ENCODE measurements at places on chromosomes 1 and 21.

DNA sequence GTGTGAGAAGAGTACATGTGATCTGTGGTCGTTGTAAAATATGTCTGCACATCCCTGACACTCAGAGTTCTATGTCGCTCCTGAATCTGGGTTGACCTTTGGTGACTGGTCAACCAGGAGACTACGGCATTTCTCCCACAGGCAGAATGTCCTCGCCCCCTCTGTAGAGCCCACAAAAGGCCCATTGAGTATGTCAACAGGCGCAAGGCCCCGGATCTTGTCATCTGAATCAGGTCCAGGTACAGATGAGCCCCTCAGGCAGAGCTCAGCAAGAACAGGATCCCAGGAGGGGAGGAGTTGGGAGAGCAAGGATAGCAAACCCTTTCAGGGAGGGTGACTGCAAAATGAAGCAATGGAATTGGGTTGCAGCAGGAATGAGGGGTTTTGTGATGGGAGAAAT, 126.5 kb downstream of the MATN1 start:
- DNase-seq = no peak

DNA sequence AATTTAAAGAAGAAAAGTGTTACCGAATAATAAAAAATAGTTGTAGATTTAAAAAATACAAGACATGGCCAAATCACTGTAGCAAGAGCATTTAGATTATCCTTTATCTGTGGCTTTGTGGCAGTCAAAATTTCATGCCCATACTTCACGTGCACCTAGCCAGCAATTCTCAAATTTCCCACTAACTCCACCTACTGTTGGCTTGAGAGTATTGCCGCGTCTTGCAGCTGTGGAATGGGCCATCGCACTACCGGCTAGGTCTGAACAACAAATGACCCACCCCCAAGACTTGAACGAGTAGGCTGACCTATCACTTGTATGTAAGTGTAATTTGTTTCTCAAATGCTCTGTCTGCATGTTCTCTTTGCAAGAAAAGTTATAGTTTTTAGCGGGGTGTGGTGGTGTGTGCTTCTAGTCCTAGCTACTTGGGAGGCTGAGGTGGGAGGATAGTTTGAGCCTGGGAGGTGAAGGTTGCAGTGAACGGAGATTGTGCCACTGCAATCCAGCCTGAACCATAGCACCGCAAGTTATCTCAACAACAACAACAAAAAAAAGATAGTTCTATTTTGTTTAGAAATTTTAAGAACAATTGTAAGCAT, 4.1 kb downstream of the KRTAP13-4 start:
- DNase-seq = no peak

DNA sequence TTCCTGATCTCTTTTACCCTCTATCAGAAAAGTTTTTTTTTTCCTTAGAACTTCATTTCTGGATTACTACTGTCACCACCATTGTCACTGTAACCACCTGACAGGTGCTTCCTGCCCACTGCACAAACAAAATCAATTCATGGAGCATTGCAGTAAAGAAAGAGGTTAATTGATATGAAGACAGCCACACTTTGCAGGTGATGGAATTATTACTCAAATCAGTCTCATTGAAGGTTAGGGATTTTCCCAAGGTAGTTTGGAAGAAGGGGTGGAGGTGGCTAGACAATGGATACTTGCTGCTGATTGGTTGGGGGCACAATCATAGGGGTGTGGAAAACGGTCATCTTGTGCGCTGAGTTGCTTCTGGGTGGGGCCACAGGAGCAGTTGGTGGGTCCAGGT, 230.8 kb upstream of the CACYBP start:
- DNase-seq = no peak

GRCh38 chr21:35020902-35021301, 28.2 kb downstream of the RUNX1 start:
- no peak for DNase-seq

- DNase-seq = no peak
Observed at GRCh38 chr1:60596791-60597750, 485.3 kb upstream of the NFIA start.

DNA sequence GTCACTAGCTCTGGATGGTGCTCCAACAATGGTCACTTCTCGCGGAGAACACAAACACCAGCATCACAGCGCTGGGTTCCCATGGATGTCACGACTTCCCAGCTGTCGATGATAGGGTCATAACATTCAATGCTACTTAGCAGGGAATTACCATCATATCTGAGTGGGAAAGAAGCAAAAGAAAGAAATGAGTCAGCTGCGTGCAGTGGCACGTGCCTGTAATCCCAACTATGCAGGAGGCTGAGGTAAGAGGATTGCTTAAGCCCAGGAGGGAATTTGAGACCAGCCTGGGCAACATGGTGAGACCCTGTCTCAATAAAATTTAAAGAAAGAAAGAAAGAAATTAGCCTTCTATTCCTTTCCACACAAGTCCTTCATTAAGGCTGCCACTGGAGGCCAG, 3.6 kb upstream of the RABIF start:
- DNase-seq = no peak

DNA sequence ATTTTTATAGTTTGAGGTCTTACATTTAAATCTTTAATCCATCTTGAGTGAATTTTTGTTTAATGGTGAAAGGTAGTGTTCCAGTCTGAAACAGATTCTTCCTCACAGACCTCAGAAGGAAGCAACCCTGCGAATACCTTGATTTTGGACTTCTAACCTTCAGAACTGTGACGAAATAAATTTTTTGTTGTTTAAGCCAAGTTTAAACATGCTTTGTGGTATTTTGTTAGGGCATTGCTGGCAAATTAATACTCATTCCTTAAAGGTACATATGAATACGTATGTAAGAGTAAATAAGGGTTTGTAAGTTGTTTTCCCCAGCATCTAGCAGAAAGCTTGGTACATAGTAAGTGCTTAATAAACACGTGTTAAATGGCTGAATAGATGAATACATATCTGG, 100.3 kb downstream of the SEC16B start:
- DNase-seq = no peak

DNA sequence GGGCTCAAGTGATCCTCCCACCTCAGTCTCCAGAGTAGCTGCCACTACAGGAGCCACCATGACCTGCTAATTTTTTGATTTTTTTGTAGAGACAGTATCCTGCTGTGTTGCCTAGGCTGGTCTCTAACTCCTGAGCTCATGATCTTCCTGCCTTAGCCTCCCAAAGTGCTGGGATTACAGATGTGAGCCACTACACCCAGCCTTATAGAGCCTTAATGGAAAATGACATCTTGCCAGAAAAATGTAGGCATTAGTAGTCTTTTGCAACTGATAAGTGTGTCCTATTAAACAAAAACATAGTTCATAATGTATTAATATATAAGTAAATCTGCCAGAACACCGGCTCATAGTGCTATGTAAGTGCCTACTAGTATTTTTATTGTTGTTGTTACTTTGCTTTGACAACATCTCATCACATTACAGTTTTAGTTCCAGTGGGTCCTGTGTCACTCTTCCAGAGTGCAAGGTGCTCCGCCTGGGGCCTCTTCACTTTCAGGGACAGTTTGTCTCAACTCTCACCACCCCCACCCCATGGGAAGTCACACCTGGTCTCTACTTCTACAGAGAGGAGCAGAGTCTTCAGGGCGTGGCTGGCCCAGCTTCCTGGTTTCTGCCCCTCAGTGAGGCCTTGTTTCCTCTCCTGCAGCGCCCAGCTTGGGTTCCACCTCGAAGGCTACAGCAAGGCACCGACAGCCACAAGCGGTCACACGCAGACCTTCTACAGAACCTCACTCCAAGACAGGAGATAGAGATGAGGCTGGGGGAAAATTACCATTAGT, 30.1 kb downstream of the RHOU start:
- peak; percentile 73 for DNase-seq

DNA sequence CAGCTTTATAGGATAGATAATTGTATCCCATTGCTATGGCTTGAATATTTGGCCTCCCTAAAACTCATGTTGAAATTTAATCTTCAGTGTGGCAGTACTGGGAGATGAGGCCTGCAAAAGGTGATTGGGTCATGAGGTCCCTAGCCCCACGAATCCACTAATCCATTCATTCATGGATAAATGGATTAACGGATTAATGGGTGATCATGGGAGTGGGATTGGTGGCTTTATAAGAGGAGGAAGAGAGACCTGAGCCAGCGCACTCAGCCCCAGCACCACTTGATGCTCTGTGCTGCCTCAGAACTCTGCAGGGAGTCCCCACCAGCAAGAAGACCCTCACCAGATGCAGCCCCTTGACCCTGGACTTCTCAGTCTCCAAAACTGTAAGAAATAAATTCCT, 32.0 kb downstream of the S100A6 start:
- DNase-seq = no peak

DNA sequence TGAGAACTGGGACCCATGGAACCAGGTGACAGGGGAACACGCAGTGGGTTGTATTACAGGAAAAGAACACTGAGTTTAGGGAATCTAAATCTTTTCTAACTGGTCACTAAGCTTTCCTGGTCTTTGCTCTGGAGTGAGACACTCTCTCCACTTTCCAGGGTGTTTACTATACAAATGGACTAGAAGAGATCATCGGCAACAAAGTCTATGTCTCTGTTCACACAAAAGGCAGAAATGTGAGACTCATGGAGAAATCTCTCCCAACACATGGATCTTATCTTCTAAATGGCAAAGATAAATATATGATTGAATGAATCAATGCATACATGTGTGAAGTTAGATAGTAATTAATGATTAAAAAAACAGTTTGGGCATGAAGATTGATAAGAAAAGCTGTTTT, 101.6 kb upstream of the DPT start:
- no peak for DNase-seq

- no peak for DNase-seq
Observed at GRCh38 chr1:25541889-25542658, 1.3 kb upstream of the LDLRAP1 start.

DNA sequence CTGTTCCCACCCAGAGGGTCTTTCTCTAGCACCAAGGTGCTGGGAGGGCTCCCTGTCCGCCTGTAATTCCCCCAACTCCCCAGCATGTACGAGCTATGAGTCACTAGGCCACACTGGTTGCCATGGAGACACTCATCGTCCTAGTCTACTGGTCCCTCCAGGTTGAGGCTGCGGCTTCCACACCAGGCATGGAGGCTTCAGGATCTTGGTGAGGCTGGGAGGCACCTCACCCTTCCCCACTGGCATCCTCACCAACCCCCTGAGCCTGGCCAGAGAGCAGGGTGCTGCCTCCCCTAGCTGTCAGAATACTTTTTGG, 75.6 kb upstream of the KAZN start:
- DNase-seq = no peak

DNA sequence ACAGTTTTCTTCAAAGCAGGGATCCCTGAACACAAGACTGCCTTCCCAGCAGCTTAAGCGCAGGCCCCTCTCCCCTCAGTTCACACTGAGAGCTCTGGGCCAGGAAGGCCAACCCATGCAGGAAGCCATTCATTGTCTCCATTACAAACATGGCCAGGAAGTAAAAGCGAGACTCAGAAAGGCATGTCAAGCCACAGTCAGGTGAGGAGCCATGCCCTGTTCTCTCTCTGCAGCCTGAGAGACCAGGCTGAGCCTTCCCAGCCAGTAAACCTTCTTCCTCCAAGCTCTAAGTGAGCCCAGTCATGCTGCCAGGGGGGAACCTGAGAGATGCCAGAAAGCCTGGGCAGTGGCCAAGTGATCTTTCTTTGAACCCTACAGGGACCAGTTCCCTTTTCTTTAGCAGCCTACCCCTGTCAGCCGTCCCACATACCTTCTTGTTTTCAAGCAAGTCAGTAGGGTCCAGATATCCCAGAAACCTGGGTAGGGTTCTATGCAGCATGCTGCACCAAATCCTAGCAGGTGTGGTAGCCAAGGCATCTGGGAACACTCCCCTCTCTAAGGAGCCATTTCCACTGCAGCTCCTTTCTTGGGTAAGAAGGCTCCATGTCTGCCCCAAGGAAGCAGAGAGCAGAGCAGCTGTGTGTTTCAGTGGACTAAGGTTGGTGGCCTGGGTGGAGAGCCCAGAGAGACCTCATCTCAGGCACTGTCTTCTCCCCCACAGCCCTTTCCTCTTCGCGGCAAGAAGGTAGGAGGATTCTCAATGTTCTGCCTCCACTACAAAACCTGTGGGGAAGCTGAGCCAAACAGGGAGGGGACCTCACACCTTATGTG, 977 bp downstream of the TRAF3IP3 start:
- DNase-seq = peak; percentile 38

- no peak for DNase-seq
Observed at GRCh38 chr1:89304572-89305230, 32.0 kb upstream of the GBP5 start.

GRCh38 chr1:223248770-223249140, 105.7 kb upstream of the TLR5 start:
- DNase-seq = peak; percentile 44

- DNase-seq = no peak
Observed at GRCh38 chr1:121445679-121446078, 260.9 kb downstream of the SRGAP2C start.

DNA sequence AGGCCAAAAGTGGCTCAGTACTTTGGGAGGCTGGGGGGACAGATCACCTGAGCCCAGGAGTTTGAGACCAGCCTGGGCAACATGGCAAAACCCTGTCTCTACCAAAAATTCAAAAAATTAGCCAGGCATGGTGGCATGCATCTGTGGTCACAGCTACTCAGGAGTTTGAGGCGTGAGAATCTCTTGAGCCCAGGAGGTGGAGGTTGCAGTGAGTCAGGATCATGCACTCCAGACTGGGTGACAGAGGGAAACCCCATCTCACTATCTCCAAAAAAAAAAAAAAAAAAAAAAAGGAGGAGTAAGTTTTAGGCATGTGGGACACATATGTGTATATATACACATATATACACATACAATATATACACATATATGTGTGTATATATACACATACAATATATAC, 165.3 kb upstream of the DPYD start:
- no peak for DNase-seq

DNA sequence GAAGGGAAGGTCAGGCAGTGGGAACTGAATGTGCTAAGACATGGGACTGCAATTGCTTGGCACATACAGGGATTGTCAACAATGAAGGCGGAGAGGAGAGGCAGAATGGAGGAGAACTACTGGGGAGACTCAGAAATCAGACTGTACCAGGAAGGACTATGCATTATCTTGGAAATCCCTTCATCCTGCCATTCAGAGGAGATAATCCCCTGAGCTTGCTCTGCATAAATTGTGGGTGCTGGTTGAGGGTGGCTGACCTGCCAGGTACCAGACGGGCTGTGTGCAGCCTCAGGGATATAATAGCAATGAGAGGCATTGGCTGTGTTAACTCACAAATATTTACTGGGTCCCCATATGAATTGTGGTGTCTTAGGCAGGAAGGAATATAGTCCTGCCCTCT, 5.0 kb upstream of the TRABD2B start:
- no peak for DNase-seq

GRCh38 chr1:63810936-63811469, 37.2 kb downstream of the ROR1 start:
- DNase-seq = no peak

GRCh38 chr21:17818186-17819113, 706 bp downstream of the C21orf91 start:
- peak; percentile 38 for DNase-seq

GRCh38 chr1:23449958-23450357, 25.4 kb upstream of the TCEA3 start:
- DNase-seq = no peak

- no peak for DNase-seq
Observed at GRCh38 chr21:25428537-25428936, 178.7 kb downstream of the MRPL39 start.

All from T-helper 1 cell (primary cell).